Stomach (tissue), 19 donors: ENCODE measurements at places on chromosomes 6 and 20. TPM values are rescaled to one million over a fixed set of nuclear protein-coding genes. Genes with fewer than 3 reads are reported as not detected.

DNA sequence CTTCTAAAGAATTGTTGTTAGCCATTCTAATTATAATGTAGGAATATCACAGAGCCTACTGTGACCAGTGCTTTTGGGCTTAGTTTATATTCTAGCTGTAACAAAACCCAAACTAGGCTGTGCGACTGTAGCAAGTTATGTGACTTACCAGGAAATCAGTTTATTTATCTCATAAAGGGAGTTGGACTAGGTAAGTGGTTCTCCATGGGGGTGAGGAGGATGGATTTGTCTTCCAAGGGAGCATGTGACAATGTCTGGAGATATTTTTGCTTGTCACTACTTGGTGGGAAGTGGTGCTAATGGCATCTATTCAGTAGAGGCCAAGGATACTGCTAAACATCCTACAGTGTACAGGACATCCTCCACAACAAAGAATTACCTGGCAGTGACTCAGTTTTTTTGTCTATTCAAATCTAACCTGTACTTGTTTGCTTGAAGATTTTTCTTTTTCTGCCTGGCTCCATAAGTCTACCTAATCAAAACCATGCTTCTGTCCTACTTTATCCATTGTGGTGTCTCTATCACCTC, 32.5 kb downstream of the ZFAND3 start:
- no peak for DNase-seq

- DNase-seq = no peak
Measured at GRCh38 chr6:63839485-63839884, 203.9 kb downstream of the PHF3 start.

DNA sequence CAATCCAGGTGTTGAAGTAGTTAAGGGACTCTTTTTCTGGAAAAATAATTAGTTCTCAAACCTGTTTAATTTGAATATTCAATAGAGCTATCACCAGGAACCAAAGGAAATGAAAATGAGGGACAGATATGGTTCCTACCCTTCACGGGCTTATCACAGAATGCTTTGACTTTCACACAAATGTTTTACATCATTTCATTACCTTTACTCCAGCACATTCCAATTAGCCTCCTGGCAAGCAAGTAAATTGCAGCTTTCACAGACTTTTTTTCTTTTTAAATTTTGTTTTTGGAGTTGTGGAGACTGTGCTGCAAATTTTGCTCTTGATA, 35.2 kb downstream of the PLEKHG1 start:
- no peak for DNase-seq

- DNase-seq = no peak
Measured at GRCh38 chr20:62463651-62464424, 12.0 kb downstream of the GATA5 start.

DNA sequence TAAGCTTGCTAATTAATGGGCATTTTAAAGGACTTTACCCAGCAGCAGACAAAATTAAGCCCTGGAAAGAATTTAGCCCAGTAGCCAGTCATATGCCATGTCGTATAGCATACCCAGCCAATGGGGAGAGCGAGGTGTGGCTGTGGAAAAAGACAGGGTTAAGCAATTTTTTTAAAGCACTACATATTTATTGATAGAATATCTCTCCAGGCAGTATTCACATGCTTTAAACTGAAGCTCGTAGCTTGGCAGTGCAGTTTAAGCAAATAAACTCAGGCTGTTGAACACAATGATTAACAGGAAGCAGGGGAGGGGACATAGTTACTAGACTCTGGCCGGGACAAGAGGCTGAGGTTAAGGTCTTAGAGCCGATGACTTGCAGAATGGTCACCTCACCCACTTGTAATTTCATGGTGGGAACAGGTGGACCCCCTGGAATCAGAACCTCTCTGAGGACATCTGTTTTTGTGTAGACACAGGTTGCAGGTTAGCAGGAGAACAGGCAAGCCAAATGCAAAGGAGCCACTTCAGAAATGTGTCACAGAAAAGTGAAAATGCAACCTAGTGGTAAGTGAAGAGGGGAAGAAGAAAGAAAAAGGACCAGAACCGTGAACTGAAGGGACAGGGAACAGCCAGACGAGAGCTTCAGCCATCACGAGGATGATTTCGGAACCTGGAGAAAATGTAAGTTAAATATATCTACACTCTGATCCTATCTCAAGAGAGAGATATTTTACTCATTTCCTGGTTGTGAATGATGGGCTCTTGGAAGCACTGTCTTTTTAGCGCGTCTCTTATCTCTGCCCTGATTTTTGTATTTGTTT, 7.2 kb downstream of the GCNT2 start:
- peak; percentile 74 for DNase-seq

DNA sequence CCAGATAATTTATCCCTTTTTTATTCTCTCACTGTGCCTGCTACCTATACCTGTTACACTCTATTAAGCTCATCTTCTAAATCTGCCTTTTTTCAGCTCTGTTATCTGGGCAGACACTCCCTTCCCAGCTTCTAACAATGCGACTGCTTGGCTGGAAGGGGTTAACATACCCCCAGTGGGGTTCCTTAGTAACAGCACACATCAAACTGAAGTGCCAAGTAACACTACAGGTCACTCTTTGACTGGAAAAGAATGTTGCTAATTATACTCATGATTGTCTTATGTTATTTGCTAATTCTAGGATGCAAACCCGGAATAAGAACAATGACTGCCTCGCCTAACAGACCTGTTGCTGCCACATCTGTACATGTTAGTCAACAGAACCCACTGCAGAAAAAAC, 203.5 kb downstream of the EPM2A start:
- no peak for DNase-seq

GRCh38 chr6:170288852-170289179, 2.1 kb downstream of the DLL1 start:
- DNase-seq = no peak

- peak; percentile 11 for DNase-seq
Measured at GRCh38 chr6:39979461-39980328, 45.4 kb upstream of the MOCS1 start.

DNA sequence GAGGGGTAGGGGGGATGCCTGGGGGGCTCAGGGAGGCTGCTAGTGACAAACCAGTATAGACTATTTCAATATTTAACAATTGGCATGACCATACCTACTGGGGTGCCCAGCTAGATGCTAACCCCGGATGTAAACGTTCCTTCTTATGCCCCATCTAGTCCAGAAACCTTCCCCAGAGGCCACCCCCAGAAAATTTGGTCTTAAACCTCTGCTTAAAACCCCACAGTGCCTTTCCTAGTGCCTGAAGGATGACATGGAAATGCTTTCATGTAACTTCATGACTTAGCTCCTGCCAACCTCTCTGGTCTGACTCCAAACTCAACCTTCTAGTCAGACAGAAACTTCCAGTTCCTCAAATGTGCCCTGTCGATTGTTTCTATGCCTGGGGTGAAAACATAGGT, 52.0 kb downstream of the JPH2 start:
- DNase-seq = no peak

DNA sequence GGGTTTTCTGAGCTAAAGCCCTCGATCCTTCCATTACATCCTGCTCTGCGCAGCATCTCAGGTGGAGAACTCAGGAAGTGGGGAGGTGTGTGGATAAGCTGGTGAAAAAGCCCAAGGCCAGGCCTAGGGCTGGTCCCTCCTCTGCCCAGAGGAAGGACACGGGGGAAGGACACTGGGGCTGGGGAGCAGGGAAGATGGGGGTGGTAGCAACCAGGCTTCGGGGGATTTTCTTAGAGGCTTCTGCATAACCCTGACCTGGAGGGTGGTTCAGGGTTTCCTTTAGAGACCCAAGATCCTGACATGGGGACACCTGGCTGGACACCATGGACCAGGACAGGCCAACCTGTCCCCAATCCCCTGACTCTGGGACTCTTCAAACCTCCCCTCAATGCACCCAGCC, 37.9 kb downstream of the SUN5 start:
- DNase-seq = no peak

- no peak for DNase-seq
Measured at GRCh38 chr20:57193094-57193493, 73.3 kb downstream of the BMP7 start.

DNA sequence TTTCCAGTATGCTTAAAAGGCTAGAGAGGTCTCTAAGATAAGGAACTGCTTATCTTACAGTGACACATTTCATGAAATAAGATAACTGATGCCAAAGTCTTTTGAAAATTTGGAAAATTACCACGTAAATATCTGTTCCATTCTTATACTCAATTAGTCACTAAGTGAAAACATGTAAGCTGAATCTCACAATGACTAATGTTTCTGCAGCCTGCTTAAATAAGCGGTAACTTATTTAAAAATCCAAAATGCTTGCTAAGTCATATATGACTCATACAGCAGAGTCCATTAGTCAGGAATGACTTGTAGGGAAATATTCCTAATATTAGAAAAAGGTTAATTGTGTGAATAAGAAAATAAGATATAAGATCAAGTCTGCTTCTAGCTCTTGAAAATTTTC, 27.8 kb upstream of the LGSN start:
- no peak for DNase-seq

DNA sequence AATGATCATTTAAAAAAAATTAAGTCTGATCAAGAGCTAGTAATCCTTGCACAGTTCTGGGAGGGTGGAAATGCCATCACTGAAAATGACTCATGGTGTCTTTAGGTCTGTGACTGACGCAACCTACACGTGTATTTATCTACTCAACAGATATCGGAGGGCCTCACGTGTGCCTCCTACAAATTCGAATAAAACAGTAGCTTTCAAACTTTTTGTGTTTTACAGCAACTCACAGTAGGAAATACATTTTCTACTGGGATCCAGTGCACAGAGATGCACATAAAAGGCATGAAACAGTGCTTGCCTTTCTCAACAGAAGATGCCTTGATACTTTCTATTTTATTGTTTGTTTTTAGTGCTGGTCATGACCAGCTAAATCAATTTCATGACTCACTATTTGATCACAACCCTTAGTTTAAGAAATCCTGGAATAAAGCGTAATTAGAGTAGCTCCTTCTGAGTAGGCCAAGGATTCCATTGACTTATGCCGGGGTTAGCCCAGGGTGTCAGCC, 210.0 kb upstream of the SNX9 start:
- DNase-seq = no peak

DNA sequence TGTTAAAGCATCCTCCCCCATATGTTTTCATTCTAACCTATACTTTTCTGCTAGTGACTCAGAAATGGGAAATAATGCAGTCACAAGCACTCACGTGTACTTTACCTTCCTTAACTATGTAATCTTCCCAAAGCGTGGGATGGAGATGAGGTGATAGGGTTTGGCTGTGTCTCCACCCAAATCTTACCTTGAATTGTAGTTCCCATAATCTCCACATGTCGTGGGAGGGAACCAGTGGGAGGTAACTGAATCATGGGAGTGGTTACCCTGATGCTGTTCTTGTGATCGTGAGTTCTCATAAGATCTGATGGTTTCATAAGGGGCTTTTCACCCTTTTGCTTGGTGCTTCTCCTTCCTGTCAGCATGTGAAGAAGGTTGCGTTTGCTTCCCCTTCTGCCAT, 35.4 kb downstream of the AGPAT4 start:
- no peak for DNase-seq

DNA sequence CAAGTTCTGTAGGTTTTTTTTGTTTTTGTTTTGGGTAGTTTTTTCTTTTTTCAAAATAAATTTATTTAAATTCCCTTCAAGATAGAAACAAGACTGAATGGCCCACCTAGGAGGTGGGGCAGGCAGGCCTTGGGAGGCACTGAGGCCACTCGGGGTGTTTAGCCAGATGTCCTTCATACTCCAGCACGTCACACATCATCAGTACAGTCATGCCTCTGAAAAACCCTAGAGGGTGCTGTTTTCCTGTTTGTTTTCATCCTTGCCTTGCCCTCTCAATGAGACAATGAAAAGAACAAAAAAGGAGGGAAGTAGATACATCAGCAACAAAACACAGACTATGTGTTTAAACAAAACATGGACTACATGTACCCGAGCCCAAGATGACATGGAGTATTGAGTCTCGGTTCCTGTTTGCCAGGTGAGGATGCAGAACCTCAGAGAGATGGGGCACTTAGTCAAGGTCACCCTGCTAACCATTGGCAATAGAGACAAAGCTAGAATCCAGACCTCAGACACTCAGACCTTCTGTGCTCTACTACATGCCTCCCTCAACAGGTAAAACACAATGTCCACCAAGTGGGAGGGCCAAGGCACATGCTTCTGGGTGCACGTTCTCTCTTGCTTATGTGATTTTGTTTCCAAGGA, 26.8 kb upstream of the CLIC5 start:
- DNase-seq = no peak

DNA sequence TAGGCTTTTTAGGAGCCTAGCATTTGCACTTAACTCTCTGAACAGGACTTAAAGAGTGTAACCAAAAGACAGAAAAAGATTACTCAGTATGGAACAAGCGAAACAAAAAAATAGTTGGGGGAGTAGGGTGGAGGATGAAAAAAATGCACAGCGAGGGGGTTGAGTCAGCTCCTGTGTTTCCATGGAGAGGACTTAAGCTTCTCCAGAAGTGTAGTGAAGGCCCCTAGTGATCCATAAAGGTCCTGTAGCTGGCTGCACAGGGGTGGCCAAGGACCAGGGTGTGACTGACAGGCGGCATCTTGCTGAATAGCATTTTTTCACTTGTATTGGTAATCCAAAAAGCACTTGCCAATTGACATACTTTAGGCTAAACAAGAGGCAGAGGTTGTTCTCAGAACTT, 533.9 kb downstream of the RFPL4B start:
- DNase-seq = no peak

DNA sequence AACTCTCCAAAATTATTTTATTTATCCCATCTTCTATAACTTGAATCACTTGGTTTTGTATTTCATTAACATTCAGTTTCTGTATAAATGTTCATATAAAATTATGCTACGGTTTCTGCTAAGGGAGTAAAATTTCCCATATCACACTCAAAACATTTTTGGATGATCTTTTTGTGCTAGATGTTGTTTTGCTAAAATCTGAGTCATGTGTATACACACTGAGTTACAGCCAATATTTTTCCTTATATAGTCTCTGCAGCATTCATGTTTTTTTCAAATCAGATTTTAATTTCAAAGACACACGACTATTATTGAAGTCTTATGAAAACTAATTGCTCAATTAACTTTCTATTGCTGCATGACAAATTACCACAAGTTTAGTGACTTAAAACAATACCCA, 54.3 kb upstream of the SLC2A12 start:
- DNase-seq = no peak

- no peak for DNase-seq
Measured at GRCh38 chr6:143187238-143187923, 126.7 kb downstream of the AIG1 start.

DNA sequence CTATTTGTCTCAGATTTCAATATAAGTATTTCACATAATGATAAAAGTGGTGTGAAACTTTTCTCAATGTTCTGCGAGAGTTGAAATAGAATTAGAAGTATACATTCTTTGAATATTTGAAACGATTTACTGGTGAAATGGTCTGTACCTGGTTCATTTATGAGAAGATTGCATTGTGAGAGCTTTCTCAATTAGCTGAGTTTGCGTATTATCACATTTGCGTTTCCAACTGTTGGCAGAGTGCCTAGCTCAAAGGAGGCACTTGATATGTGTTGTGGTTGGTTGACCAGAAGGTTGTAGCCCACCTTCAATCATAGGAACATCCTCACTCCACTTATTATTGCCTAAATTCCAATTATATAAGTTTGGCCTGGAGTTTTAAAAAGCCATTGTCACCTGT, 58.8 kb upstream of the EXOC2 start:
- DNase-seq = peak; percentile 20

Gene PRL
- total RNA-seq = not detected

Gene SCGN
- total RNA-seq = 2.6 TPM
